Muscle of leg (tissue), 16 donors: ENCODE measurements at places on chromosomes 7 and 10. TPM values are rescaled to one million over a fixed set of nuclear protein-coding genes. Genes with fewer than 3 reads are reported as not detected.
A peak's percentile ranks its signal among the peaks of the same experiment; 100 is the strongest.

TWIST1 gene
- polyA plus RNA-seq: 4.6 TPM

GRCh38 chr7:130649004-130649790, 19.4 kb downstream of the COPG2 start:
- DNase-seq: no peak

SPDYE6 gene
- polyA plus RNA-seq: 1.1 TPM

GRCh38 chr7:106625678-106626301, 35.2 kb downstream of the CCDC71L start:
- DNase-seq: no peak

GRCh38 chr10:132555648-132556575, 18.3 kb downstream of the INPP5A start:
- DNase-seq: no peak

- peak; percentile 94 for DNase-seq
Observed at GRCh38 chr7:974820-975681, at the start of gene COX19. Gene COX19, minus strand, starts transcription at chr7:975549. Its CDS starts 40 bp downstream, at chr7:975509.

- no peak for DNase-seq
Observed at GRCh38 chr7:106504645-106505044, 156.3 kb downstream of the CCDC71L start.

- peak; percentile 69 for DNase-seq
Observed at GRCh38 chr7:30458311-30458710, 20.3 kb downstream of the NOD1 start.

TET1 gene
- polyA plus RNA-seq: 11.5 TPM

STEAP4 gene
- 3.4 TPM for polyA plus RNA-seq

DNA sequence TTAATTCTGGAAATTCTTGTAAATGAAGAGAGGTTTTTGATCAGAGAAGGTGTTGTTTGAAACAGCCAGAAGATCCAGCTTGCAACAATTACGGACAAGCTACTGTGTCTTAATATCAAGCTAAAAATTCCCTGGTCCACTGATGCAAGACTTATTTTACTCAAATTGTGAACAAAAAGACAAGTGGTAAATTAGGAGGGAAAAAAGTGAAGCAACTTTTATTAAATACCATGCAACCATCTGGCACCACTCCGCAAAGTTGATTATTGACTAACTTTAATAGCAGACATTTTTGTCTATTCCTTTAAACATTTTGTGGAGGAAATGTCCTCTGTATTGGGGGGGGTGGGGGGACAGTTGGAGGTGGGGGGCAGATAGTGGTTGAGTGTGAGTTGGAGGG, 5.1 kb upstream of the CAV2 start:
- no peak for DNase-seq

- no peak for DNase-seq
Observed at GRCh38 chr7:122423591-122423990, 119.0 kb upstream of the FEZF1 start.

DNA sequence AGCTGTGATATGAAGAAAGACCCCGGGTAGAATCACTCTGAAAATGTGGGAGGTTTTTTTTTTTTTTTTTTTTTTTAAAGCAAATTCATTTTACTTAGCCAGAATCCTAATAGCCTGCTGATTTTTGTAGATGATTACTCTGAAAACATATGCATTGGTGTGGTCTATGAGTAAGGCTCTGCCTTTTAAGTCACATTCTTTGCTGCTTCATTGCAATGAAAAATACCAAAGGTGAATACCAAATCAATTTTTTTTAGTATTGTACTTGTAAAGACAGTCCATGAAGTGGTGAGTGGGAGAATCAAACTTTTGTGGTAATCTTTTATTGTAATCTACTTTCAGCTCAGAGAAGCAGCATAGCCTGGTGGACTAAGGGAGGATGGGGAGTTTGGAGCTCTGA, 130.3 kb downstream of the SDK1 start:
- DNase-seq: no peak

GRCh38 chr7:36280840-36281812, 108.5 kb upstream of the ANLN start:
- peak; percentile 82 for DNase-seq

DNA sequence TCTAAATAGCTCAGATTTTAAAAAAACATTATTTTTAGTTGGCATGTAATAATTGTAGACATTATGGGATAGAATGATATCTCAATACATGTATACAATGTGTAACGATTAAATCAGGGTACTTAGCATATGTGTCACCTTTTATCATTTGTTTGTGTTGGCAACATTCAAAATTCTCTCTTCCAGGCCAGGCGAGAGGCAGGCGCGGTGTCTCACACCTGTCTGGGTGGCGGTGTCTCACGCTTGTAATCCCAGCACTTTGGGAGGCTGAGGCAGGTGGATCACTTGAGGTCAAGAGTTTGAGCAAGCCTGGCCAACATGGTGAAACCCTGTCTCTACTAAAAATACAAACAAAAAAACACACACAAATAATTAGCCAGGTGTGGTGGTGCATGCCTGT, 151.7 kb downstream of the RTKN2 start:
- DNase-seq: no peak

TMEM178B gene
- 0.54 TPM for polyA plus RNA-seq

GRCh38 chr7:111752022-111752582, 189.8 kb upstream of the IMMP2L start:
- DNase-seq: peak; percentile 31

DNA sequence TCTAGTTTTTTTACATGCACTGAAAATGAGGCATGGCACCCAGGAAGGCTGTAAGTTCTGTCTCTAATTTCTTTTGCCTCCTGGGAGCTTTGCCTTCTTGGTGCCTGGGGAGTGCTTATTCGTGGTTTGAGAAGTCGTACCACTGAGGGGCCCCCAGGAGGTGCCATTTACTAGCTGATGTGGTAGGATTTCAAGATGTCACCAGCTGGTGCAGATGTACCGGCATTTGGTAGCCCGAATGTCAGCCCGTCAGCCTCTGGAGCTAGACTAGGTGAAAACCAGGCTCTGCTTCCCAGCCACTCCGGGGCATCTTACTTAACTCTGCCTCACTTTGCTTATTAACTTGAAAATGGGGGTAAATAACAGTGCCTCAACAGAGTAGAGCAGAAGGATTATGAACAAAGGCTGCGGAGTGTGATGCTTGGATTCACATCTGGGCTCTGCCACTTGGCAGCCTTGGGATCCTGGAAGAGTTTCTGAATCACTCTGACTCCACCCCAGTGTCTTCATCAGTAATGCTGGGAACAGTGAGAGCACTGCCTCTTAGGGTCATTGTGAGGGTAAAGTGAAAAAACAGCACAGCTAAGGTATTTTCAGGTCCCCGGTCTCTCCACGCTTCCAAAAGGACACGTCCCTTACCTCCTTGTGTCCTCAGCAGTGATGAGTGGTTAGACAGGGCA, 31.4 kb upstream of the BTBD16 start:
- peak; percentile 76 for DNase-seq

BMPR1A gene
- polyA plus RNA-seq: 48.4 TPM

- no peak for DNase-seq
Observed at GRCh38 chr10:35447693-35448407, 111.5 kb downstream of the CCNY start.

ELFN1 gene
- 10.7 TPM for polyA plus RNA-seq

EGR2 gene
- 4.8 TPM for polyA plus RNA-seq

DNA sequence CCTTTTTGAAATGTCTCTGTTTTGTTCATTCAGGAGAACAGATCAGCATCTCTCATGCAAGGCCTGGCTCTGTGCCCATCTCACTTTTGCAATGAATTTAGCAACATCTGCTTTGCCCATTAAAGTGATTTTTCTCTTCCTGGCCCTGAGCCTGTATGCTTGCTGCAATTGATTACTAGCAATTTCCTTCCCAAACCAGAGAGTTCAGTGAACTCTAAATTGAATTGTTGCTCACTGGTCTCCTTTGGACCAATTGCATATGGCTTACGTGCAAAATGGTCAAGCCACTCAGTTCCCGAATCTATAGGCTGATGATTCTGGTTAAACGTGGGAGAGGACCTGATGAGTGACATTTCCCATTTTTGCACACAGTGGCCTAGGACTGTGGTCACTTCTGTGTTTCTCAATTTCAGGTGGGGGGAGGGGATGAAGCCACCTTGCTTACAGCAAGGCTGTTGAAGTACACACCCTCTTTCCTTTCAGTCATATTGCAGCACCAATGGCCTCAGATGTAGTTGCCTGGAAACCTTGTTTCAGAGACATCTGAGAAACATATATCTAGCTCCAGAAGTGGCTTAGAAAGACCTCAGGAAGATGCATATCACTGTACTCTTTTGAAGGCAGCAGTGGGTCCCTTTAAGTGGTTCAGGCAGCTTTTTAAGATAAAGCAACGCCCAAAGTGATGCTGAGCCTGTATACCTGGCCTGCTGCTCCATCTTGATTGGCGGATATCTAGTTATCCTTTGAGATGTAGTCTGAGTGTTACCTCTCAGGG, 201.4 kb downstream of the PTEN start:
- peak; percentile 90 for DNase-seq

TMEM225B gene
- 0.77 TPM for polyA plus RNA-seq

GRCh38 chr10:7417103-7417623, 6.3 kb upstream of the SFMBT2 start:
- peak; percentile 57 for DNase-seq
